ENCODE measurements at places on chromosomes 1 and 21. TPM values are rescaled to one million over a fixed set of nuclear protein-coding genes. Genes with fewer than 3 reads are reported as not detected.

ZNF648 gene
- not detected for total RNA-seq

DNA sequence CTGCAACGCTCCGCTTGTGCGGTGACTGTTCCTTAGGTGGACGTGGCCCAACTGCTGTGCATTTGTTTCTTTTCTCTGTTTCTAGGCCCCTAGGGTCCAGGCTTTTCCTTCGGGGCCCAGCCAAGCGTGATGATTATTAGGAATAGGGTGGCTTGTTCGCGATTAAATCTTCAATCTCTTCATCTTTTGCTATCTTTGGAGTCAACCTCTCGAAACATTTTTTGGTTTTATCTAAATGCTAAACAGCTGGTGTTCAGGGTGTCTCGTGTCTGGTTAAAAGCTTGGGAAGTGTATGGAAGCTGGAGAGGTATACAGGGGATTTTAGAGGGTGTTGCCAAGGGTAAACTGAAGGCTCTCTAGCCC lies 844 bp upstream of the PLD5 start:
- H3K4me3 ChIP-seq = peak overlapping the region; percentile 63
- DNase-seq = no peak
- H3K4me1 ChIP-seq = no peaks in the 10 kb centered on the region
- H3K36me3 ChIP-seq = peaks cover 2% of the 10 kb centered on the region

- H3K36me3 ChIP-seq = no peaks in the 10 kb centered on the region
- H3K27me3 ChIP-seq = no peaks in the 10 kb centered on the region
- H3K4me3 ChIP-seq = no peak overlapping the region
- DNase-seq = no peak
Measured at GRCh38 chr1:87061742-87062156, 147.3 kb downstream of the HS2ST1 start.

GRCh38 chr1:152386940-152387339 lies 27.1 kb downstream of the CRNN start:
- no peak overlapping the region for H3K27ac ChIP-seq
- H3K4me1 ChIP-seq = no peaks in the 10 kb centered on the region
- H3K4me3 ChIP-seq = no peak overlapping the region
- no peak for DNase-seq

GRCh38 chr1:57406428-57406970 lies 17.4 kb downstream of the DAB1 start:
- H3K36me3 ChIP-seq = no peaks in the 10 kb centered on the region
- no peaks in the 10 kb centered on the region for H3K27me3 ChIP-seq
- H3K27ac ChIP-seq = no peak overlapping the region
- no peak for DNase-seq
- no peak overlapping the region for H3K4me3 ChIP-seq
- H3K4me1 ChIP-seq = no peaks in the 10 kb centered on the region

PYHIN1 gene
- total RNA-seq = 11.3 TPM

EDARADD gene
- total RNA-seq = 32.0 TPM

DNA sequence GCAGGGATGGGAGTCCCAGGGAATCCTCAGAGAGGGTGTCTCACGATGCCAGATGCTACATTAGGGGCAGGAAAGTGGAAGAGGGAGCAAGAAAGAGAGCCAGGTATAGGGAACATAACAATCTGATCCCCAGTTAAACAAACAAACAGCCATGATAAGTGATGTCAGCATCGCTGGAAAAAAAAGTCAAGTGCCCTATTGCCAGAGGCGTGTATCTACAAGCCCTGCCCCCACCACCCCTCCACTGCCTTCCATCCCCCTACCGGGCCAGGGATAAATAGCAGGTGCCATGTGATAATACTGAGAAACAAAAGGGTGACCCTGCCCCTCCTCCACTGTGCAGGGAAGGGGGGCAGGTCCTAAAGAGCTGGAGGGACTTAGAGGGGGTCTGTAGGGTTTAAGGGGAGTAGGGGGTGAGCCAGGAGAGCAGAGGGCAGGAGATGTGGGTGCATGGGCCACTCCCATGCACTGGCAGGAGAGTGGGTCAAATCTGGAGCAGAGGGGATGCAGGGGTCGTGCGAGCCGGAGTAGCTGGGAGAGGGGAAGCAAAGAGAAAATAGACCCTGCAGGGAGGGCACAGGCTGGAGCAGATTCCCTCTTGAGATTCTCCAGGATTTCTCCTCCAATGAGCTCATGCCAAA lies 3.4 kb downstream of the SLC26A9 start:
- H3K4me1 ChIP-seq = no peaks in the 10 kb centered on the region
- H3K4me3 ChIP-seq = no peak overlapping the region

Data from activated CD4-positive, alpha-beta T cell treated with anti-CD3 and anti-CD28 coated beads, Interleukin-2, amount 10 ng/mL, durations not matched to agents 24 days and 14 days (primary cell).